ENCODE measurements at places on chromosomes 12 and 14. TPM values are rescaled to one million over a fixed set of nuclear protein-coding genes. Genes with fewer than 3 reads are reported as not detected.

Gene TSPAN19
- not detected for total RNA-seq

Gene PLEKHD1
- total RNA-seq = not detected

Gene IFNG
- not detected for total RNA-seq

Gene C1S
- 15.3 TPM for total RNA-seq

Gene NOC4L
- 9.3 TPM for total RNA-seq

Gene KRT77
- not detected for total RNA-seq

Gene ADGRD1
- total RNA-seq = not detected

Gene RHOJ
- total RNA-seq = 0.12 TPM
